ENCODE measurements at places on chromosomes 2 and 18.

GRCh38 chr2:222074674-222075073 lies 224.1 kb downstream of the PAX3 start:
- DNase-seq, result no peak

- DNase-seq, result no peak
Measured at GRCh38 chr2:180324182-180324581, 317.1 kb upstream of the CWC22 start.

- no peak for DNase-seq
Measured at GRCh38 chr2:69241093-69241492, 145.9 kb downstream of the GFPT1 start.

- no peak for DNase-seq
Measured at GRCh38 chr2:154361276-154361675, 337.2 kb upstream of the KCNJ3 start.

GRCh38 chr2:231223458-231223976 lies 25.1 kb downstream of the ARMC9 start:
- no peak for DNase-seq

All from neuronal stem cell (in vitro differentiated cells).